ENCODE measurements at places on chromosomes 12 and 14.

DNA sequence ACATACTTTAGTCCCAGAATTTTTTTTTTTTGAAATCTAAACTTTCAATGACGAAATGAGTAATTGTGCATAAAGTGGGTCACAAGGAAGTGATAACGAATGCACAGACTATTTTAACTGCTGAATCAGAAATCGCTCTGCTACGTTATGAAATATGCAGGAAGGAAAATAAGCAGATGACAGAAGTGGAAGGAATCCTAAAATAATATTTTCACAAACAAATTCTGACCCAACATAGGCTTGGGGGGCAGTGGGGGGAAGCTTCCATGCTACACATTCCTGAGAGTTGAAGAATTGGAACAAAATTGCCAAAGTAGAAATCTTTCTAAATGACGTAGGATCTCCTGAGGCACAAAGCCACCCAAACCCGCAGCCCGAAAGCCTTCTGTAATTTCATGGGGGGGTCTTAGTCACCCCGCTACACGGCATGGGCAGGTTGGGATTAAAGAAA is 89.6 kb downstream of the ARF6 start:
- DNase-seq, result peak; percentile 93

- DNase-seq, result no peak
Measured at GRCh38 chr14:71659159-71659558, 273.1 kb upstream of the RGS6 start.

- DNase-seq, result no peak
Measured at GRCh38 chr12:66848967-66849366, 170.1 kb upstream of the GRIP1 start.

- no peak for DNase-seq
Measured at GRCh38 chr14:99819514-99819913, 26.3 kb downstream of the EML1 start.

DNA sequence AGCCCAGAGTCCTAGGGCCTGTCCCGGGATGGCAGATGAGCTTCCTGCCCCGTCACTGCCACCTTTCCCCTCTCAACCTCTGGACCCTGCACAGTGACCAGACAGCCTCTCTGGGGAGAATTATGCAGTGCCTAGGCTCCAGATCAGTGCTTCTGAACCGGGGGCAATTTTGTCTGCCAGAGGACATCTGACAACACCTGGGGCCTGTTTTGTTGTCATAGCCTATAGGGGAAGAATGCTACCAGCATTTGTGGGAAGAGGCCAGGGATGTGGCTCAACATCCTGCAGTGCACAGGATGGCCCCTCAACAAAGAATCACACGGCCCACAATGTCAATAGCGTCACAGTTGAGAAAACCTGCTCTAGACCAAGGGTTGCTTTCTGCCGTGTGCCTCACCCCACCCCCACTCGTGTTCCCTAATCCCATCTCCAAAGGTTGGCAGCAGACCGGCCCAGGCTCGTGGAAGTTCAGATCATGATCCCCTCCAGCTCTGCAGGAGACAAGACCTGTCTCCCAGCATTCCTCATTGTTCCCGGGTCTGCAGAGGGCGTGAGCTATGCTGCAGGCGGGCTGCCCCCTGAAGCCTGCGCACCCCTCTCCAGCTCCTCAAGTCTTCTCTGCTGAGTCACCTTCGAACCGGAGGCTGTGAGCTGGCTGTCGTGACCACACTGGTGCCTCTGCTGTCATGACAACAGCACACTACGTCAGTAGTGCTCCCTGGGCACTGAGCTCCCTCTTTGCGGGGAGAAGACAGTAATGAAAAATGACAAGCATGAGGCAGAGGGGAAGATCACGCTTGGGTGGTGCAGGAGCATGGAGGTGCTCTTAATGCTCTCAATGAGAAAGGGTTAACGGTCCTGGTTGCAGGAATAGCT is 2.0 kb upstream of the GAPDH start:
- peak; percentile 95 for DNase-seq

DNA sequence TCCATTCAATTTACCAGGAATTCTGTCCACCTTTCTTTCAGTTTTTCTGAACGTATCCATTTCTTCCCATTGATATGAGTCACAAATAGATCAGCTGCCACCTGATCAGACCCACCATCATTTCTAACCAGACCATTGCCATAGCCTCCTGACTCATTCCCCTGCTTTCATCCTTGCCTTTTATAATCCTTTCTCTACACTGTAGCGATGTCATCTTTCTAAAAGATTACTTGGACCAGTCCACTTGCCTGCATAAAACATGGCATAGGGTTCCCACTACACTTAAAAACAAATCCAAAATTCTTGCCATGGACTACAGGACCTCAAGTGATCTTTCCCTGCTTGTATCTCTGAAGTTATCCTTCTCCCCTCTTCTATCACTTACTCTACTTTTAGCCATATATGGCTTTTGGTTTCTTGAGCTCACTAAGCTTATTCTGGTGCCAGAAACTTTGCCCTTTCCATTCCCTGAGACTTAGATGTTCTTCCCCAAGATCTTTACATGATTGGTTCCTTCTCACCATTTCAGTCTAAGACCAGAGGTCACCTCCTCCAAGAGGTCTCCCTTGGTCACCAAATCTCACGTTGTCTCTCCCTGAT is 149.5 kb upstream of the KRR1 start:
- DNase-seq, result no peak

- no peak for DNase-seq
Measured at GRCh38 chr12:60035835-60036234, 440.0 kb downstream of the SLC16A7 start.

DNA sequence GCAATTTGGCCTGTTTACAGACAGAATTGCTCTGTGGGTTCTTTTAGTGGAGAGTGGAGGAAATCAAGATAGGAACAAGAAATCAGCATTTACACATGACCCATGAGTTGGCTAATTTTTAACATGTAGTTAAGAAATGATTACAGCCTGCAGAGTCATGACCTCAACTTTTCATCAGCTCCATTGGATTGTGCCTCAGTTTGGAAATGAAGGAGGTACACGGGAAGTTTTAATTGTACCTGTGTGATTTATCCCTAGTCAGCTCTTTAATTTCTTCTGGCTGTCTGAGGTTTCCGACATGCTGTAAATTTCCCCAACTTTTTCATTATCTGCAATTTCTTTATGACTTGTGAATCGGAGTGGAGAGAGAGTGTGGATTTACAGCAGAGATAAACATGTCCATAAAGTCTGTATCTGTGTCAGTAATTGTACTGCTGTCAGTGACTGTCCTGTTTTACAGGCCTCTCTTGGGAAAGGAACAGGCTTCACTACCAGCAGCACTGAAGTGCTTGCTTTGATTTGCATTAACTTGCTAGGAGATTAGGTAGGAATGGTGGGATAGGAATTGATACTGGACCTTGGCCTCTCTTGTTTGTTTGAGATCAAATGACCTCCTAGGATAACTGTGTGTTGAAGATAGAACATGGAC is 49.2 kb downstream of the LIN52 start:
- DNase-seq, result no peak

DNA sequence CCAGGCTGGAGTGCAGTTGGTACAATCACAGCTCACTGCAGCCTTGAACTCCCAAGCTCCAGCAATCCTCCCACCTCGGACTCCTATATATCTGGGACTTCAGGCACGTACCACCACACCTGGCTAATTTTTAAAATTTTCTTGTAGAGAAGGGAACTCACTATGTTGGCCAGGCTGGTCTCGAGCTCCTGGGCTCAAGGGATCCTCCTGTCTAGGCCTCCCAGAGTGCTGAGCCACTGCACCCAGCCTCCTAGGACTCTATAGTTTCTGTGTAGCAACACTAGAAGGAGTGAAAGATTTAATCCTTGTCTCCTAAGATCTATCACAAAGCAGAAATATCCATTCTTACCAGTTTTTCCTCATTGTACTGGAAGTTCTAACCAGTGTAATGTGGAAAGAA is 4.3 kb upstream of the APOF start:
- no peak for DNase-seq

DNA sequence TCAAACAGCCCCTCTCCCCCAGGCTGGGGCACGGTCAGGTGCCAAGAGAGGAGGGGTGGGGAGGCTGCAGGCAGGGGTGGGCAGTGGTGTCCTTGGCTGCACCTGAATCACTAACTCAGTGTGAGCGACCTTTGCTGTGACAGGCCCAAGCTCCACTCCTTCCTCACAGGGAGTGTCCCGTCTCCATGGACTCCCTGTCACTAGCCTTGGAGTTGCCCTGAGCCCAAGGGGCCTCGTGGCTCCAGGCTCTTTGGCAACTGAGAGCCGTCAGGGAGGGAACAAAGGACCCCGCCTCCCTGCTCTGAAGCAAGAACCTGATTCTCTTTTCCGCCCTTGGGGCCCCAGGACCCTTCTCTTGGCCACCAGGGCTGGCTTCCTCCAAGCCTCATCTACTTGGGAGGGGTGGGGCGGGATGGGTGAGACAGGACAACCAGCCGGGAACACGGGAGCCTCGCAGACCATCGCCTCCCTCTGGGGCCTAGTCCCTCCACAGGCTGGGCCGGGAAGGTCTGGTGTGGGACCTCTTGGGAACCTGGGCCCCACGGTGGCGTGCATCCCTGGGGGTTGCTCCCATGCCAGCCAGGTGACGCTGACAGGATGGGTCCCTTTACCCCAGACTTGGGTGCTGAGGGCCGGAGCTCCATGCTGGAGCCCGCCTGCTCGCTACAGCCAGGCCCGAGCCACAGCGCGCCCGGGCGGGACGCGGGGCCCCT is 935 bp upstream of the ADSS1 start:
- DNase-seq, result no peak

DNA sequence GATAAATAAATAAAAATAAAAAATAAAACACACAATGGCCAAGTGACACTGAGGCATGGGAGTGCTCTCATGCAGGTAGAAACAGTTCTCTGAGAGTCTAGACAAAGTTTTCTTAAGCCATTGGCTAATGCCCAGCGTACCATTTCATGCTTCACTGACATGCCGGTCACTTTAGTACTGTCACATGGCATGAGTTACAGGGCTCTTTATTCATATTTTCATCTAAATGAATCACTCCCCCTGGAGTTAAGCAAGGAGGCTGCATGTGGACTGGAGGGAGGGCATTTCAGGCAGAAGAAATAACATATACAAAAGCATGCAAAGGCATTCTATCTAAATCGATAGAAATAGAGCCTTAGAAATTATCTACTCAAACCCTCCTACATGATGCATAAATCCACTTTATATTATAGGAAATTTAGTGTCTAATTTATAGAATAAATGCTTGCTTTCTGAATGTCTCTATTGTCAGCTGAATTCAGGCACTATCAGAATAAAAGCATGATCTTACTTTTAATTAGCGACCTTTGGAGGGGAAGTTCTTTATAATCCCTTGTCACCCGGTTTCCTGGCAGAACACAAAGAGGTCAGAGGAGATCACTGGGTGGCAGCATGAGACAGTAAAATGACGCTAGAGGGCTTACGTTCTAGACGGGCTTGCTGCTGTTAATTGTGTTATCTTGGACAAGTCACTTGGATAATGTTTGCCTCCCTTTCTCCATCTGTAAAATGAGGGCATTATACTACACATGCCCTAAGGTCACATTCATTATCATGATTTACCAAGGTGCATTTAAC is 17.5 kb downstream of the DYRK4 start:
- DNase-seq, result no peak
